ENCODE measurements at places on chromosomes 1 and 21.
A peak's percentile ranks its signal among the peaks of the same experiment; 100 is the strongest.

DNA sequence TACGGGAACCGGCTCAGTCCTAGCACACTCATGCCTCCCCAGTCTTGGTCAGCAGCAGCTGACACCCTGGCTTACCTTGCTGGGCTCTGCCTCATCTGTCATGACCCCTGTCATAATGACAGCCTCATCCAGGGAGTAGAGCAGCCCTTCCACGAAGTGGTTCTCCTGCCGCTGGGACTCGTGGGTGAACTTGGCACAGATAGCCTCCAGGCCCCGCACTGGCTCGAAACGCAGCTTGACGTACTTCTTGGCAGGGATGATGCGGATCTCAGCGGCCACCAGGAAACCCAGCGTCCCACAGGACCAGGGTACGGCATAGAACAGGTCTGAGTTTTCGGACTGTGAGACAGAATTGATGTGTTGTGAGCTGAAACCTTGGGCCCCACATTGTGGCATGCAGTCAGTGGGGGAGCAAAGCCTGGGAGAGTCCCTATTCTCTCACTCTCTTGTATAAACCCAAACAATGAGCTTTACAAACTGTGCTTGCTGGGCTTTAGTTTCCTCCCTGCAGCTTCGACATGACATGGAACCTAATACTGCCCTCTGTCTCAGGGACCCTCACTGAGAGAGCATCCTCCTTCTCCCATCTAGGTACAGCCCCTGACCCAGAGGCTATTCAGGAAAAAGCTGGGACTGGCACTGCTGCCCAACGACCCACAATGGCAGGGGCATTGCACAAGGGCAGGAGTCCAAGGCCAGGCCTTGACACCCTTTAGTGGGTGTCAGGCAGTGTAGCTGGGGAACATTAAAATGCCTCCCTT is 15.5 kb downstream of the DHCR24 start:
- no peak for DNase-seq

- DNase-seq: peak; percentile 55
Observed at GRCh38 chr1:20348326-20348915, 57.7 kb downstream of the VWA5B1 start.

DNA sequence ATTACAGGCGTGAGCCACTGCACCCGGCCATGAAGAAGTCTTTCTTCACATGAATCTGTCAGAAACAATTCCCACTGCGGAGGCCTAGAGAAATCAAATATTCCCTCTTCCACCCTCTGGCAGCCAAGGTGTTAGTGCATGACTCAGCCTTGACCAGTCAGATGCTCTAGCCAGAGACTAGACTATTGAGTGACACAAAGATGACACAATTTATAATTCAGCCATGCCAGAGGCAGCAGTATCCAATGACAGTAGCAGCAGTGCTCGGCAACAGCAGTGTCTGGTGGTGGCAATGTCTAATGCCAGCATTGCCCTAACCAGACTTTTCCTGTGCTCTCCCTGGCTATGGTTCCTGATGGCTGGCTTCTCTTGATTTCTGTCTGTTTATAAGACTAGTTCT is 8.7 kb downstream of the CTXND2 start:
- no peak for DNase-seq

DNA sequence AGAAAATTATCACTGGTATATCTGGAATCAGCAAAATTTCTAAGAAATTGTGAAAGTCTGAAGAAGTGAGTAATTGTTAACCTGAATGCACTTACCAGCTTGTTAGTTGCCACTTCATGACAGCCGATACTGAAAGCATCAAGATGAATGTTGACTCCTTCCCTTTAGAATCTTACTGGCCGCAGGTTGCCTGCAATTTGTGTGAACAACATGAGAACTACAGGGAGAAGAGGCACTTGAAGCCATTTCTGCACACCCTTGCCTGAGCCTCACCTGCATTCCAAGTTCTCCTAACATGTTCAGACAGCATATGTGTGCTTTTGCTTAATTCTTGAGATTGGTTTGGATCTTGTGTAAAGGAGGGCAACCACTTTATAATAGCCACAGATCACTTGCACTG is 59.2 kb upstream of the SSX2IP start:
- no peak for DNase-seq

GRCh38 chr1:209416716-209417115 is 166.8 kb upstream of the CAMK1G start:
- DNase-seq: no peak

- DNase-seq: no peak
Observed at GRCh38 chr1:171292799-171293198, 21.2 kb upstream of the FMO4 start.
